ENCODE measurements at places on chromosomes 1 and 21.

GRCh38 chr1:232057217-232057895, 430.8 kb downstream of the DISC1 start:
- DNase-seq, result no peak

GRCh38 chr1:219385787-219386427, 212.2 kb downstream of the LYPLAL1 start:
- DNase-seq, result peak; percentile 1

GRCh38 chr1:56142301-56142700, 437.1 kb downstream of the PLPP3 start:
- no peak for DNase-seq

GRCh38 chr1:165501330-165501969, 42.4 kb upstream of the LRRC52 start:
- no peak for DNase-seq

- no peak for DNase-seq
Observed at GRCh38 chr1:41277371-41277975, 35.4 kb upstream of the SCMH1 start.

- no peak for DNase-seq
Observed at GRCh38 chr1:151936653-151937052, 27.3 kb upstream of the THEM4 start.

DNA sequence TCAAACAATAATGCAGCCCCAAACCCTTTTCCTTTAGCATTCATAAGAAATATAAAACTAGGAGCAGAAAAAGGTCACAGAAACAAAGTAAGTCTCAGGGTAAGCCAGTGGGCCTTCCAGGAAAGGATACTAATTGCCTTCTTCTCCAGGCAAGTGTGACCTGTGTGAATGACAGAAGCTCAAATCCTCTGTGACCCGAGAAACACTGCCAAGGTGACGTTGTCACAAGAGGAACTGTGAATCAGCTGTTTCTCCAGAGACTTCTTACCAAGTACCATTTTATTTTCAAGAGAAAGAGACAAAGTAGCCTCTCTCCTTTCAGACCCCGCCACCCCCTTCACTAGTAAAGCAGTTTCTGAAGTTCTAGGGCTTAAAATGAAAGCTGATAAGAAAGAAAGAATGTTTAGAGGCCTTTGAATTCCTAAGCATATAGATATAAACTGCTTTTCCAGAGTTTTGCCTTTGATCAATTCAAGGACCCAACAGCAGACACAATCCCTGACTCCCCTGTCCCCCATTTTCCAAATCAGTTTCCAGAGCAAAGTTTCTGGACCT, 155.6 kb downstream of the NUF2 start:
- no peak for DNase-seq

GRCh38 chr1:194355488-194356106, 1169.2 kb upstream of the B3GALT2 start:
- DNase-seq, result no peak

DNA sequence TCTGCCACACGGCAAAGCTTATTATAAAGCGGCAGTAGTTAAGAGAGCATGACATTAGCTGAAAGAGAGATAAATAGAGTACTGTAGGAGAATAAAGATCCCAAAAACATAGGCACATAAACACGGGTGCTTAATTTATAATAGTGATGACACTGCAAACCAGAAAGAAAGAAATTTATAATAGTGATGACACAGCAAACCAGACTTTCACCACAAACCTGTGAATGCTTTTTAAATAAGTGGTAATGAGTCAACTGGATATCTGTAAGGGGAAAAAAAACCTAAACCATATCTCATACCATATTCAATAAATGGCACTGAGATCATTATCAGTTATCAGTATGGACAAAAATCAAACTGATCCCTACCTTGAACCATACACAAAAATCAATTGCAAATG, 25.5 kb downstream of the USP1 start:
- DNase-seq, result no peak

DNA sequence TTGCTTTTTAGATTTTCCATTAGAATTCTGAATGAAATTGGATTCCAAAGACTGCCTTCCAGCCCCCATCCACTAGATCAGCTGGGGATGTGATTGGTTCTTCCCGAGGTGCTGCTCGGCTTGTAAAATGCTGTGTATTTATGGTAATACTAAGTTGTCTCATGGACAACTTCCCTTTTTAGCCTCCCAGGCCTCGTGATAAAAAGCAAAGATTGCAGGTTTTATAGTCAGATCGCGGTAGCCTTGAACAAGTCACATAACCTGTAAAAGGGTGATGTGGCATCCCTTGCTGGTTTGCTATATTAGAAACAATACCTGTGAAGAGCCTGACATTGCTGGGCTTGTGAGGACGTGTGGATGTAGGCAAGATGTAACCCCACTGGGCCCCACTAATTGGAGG, 10.4 kb downstream of the MUL1 start:
- DNase-seq, result no peak

DNA sequence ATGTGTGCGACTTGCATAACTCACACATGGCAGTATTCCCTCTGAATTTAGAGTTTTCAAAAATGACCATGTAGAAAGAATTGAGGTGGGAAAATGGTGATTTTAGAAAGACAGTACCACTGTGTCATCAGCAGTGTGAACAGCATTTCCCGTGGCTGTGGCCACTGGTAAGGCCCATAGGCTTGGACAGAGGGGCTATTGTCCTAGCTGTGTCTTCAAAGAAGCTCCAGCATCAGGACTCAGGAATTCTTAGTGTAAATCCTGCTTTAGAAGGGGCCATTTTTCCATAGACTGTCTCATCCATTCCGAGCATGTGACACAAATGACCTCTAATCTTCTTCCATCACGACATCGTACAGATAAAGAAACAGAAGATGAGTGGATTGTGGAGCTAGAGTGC, 119.3 kb upstream of the BACE2 start:
- no peak for DNase-seq

GRCh38 chr1:179124873-179125272, 43.0 kb downstream of the TOR3A start:
- no peak for DNase-seq

GRCh38 chr1:28091043-28091781, 2.8 kb upstream of the EYA3 start:
- DNase-seq, result peak; percentile 76

GRCh38 chr1:41616563-41616962, 132.1 kb upstream of the EDN2 start:
- DNase-seq, result no peak

GRCh38 chr21:16192902-16193301, 463.1 kb downstream of the USP25 start:
- DNase-seq, result no peak

- DNase-seq, result no peak
Observed at GRCh38 chr1:211895126-211895759, 64.7 kb upstream of the LPGAT1 start.

GRCh38 chr1:31505911-31506497, 70.3 kb upstream of the TINAGL1 start:
- peak; percentile 93 for DNase-seq

DNA sequence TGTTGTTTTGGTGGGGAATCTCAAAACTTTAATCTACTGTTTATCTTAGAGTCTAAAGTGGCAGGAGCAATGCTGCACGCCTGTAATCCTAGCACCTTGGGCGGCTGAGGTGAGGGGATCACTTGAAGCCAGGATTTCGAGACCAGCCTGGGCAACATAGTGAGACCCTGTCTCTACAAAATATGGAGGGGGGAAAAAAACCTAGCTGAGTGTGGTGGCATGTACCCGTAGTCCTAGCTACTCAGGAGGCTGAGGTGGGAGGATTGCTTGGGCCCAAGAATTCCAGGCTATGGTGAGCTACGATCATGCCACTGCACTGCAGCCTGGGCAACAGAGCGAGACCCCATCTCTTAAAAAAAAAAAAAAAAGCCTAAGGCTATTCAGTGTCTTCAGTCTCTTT, 38.1 kb downstream of the POFUT2 start:
- DNase-seq, result no peak

DNA sequence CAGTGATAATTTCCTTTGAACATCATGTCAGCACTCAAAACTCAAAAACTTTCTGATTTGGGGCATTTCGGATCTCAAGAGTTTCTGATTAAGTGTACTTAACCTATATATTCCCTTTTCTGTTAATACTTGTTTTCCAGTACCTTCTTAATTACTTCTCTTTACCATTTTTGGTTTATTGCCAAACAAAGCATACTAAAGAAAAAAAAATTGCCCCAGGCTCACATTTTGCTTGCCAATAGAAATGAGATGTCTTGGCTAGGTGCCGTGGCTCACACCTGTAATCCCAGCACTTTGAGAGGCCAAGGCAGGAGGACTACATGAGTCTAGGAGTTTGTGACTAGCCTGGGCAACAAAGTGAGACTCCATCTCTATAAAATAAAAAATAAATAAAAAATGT, 4.8 kb downstream of the PSMD4 start:
- DNase-seq, result no peak

DNA sequence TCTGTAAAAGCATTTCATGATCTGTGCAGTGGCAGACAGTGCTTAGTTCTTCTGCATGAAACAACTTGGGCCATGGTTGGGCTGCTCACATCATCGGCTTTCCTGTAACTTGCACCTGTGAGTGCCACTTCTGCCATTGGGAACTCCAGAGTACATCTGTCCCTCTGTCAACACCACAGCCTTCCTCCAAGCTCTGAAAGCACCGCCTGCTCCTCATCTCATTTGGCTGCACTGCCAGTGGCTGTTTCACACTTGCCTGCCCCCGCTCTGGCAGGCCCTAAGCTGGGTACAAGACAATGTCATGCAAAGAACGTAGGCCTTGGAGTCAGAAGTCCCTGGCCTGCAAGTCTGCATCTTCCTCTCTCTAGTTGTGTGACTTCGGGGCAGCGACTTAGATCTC, 46.4 kb downstream of the DDX20 start:
- DNase-seq, result no peak

- no peak for DNase-seq
Observed at GRCh38 chr1:247336390-247336789, 4.7 kb upstream of the ZNF496 start.

GRCh38 chr21:40652436-40652835, 194.5 kb downstream of the DSCAM start:
- DNase-seq, result no peak

GRCh38 chr1:196403803-196404690, 204.2 kb downstream of the KCNT2 start:
- DNase-seq, result no peak

DNA sequence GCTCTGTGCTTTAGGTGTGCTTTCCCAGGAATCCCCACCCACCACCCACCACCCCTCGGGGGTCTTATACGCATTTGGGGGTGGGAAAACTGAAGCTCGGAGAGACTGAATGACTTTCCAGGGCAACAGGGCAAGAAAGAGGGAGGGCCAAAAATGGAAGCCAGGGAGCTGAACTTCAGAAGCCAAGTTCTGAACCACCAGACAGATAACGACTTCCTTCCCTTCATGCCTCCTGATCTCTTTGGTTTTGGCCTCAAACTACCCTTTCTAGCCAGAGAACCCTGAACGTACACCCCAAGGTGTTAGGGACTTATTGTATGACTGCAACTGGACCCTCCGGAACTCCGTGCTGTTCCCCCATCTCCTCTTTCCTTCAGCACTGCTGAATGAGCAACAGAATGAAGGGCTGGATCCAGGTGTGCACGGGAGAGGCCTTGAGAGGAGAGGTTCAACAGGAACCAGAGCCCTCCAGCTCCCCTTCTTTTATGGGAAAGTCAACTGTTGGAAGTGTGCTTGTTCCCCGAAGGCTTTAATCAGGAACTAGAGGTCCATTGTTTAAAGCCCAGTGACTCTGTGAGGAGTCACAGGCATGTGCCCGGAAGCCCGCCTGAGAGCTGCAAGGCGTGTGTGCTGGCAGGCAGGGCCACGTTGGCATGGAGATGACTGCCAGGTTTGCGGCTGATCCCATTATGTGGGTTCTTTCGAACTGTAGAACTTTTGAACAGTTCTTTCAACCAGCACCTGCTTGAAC, 3.1 kb downstream of the BACE2 start:
- DNase-seq, result no peak

DNA sequence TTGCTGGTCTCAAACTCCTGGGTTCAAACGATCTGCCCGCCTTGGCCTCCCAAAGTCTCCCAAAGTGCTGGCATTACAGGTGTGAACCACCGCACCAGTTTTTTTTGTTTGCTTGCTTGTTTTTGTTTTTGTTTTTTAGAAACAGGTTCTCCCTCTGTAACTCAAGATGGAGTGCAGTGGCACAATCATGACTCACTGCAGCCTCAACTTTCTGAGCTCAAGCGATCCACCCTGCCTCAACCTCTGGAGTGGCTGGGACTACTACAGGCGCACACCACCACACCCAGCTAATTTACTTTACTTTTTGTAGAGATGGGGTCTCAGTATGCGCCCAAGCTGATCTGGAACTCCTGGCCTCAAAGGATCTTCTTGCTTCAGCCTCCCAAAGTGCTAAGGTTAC, 47.3 kb upstream of the USP1 start:
- DNase-seq, result no peak

DNA sequence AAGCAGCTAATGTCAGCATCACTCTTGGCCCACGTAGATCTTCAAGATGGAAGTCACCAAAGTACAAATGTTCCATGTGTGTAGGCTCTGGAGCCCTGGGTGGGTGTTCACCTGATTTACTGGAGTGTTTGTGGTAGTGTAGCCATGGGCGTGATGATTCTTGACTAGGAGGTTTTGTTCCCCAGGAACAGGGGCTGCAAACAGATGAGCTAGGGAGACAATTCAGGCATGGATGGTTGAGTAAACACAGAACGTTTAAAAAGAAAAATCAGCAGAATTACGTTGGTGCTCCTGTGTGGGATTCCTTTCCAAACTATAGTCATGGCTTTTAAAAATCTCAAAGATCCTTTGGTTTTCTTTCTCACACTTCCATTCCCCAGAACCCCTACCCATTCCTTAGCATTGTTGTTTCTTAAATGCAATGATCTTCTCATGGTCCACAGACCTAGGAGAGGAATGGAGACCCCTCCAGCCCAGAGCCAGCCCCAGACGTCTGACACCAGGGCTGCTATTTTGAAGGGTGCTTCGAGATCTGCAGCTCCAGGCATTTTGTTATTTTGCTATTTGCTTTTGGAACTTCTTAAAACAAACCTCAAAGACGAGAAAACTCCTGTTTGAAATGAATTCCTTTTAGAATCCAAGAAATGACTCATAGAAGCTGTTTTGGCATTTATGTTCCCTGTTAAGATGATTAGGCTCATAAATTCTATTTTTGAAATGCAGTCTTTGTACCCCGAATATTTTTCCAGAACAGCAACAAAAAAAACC, 115.1 kb downstream of the ETS2 start:
- no peak for DNase-seq

All from HL-60 (cell line).